Bone marrow (tissue), 2 donors: ENCODE measurements at places on chromosomes 3 and 15.
A peak's percentile ranks its signal among the peaks of the same experiment; 100 is the strongest.

- DNase-seq, result no peak
Measured at GRCh38 chr15:87761736-87762509, 494.6 kb downstream of the NTRK3 start.

DNA sequence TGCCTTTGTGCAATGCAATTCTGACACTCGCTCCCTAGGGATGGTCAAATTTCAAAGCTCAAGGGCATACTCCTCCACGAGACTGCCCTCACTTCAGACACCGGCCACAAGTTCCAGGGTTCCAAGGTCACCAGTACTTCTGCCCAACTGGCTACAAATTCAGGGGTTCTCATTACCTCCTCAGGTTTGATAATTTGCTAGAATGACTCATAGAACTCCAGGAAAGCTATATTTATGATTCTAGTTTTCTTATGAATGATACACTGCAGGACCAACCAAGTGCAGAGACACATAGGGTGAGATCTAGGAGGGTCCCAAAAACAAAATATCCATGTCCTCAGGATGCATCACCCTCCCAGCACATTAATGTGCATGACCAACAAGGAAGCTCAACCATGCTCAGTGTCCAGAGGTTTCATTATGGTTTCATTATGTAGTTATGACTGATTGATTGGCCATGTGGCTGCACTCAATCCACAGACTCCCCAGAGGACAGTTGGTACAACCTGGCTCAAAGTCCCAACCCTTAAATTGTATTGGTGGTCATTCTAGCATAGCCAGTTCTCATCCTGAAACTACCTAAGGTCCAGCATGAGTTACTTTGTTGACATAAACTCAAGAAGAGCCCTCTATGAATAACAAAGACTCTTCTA, 170.4 kb upstream of the LRRN1 start:
- DNase-seq, result no peak

DNA sequence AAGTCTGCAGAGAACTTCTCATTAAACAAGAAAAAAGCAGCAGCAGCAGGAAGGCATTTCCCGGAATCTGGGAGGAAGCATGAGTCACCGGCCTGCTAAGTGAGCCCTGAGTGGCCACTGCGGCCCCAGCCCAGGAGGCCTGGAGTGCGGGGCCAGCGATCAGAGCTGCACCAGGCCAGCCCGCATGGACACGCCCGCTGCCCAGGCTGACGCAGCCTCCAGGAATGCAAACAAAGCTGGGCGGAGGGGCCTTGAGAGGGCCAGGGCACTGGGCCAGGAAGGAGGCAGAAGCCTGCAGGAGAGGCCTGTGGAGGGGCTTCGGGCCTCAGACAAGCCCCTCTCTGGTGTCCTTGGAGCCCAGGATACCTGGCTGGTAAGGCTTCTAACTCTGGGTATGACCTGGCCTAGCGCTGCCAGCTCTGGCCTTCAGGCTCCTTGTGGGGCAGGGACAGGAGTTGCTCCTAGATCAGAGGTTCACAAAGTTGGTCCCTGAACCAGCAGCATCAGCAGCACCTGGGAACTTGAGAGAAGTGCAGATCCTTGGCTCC, 101.2 kb downstream of the SMAD6 start:
- peak; percentile 19 for DNase-seq

- DNase-seq, result no peak
Measured at GRCh38 chr3:154059833-154060232, 61.4 kb upstream of the ARHGEF26 start.

DNA sequence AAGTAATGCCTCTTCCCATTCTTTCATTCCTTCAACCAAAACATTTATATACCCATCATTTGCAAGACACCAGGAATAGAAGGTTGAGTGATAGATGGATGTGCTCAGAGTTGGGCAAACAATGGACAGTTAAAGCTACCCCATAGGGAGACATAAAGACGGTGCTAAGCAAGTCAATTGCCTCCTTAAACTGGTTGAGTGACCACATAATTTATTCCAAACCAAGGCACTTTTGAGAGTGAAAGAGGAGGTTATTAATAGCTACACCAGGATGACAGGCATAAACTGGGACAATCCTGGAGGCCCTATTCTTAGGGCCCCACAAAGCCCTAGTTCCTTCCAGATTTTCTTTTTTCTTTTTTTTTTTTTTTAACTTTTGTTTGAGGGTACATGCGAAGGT, 21.4 kb upstream of the DYNC1LI1 start:
- no peak for DNase-seq

DNA sequence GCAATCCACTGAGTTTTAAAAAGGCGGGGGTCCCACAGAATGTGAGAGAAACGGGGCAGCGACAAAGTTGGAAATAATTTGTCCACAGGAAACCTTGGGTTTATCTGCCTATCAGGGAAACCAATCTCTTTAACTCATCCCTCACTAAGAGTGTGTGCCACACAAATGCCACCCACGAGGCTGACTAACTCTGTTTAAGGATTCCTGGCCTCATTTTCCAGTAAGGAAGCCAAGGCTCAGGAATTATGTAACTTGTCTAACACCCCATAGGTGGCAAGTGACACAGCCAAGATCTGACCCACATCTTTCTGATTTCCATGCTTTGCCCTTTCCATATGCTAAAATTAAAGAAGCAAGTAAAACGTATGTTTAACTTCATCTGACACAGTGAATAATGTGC, 263.2 kb downstream of the CNTN3 start:
- DNase-seq, result no peak

- DNase-seq, result no peak
Measured at GRCh38 chr15:25248583-25249235, 190.1 kb downstream of the UBE3A start.

- DNase-seq, result no peak
Measured at GRCh38 chr3:186772701-186773417, 10.5 kb upstream of the EIF4A2 start.

DNA sequence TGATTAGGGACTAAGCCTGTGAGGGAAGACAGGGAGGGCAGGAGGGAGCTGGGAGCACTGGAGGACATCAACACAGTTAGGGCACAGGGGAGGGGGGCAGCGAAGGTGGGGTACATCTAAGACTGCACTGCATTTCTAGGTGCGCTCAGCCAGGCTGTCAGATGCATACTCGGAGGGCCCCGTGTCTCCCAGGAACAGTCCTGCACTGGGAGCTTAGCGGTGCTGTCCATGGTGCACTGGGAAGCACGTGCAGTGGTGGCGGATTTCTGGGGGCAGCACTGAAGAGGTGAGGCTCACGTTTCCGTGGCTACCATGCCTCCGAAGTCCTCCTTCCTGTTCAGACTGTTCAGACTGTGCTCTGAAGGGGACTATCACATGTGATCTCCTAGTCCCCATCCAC, 54.4 kb downstream of the ROPN1B start:
- DNase-seq, result no peak

DNA sequence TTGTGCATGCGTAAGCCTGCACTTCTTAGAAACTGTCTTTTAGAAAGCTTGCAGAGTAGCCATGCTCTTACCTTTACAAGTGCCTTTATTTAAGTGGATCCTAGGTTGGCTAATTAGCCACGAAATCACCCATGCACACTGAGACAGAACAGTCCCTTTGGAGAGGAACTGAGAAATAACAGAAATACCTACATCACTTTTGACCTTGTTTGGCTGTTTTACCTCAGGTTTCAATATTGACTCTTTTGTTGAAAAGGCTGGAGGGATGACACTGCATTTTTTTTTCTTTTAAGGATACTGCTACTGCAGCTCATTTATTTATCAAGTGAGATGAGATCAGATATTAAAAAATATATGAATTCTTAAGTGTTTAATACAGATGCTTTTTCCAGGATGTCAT, 155.6 kb upstream of the GOLIM4 start:
- DNase-seq, result no peak

- DNase-seq, result no peak
Measured at GRCh38 chr15:40082195-40082883, 26.3 kb downstream of the BMF start.

- DNase-seq, result no peak
Measured at GRCh38 chr15:70463453-70463834, 299.9 kb downstream of the UACA start.

GRCh38 chr3:120497336-120497735, 46.5 kb upstream of the FSTL1 start:
- DNase-seq, result no peak

DNA sequence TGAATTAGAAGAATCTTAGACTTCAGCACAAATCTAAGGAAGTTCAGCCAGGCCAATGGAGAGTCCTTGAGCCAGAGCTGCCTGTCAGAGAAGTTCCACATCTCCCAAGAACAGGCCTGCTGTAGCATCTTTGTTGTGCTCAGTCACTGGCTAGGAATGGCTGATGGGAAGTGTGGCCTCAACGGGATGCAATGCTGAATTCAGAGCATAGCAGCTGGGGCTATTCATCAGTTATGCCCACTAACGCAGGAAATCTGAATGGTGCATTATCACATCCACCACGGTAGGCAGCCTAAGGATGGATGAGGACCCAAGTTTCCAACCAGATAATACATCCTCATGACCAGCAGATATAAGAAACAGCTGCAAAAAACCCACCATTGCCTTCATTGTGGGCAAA, 3.2 kb upstream of the EIF1B start:
- DNase-seq, result no peak

DNA sequence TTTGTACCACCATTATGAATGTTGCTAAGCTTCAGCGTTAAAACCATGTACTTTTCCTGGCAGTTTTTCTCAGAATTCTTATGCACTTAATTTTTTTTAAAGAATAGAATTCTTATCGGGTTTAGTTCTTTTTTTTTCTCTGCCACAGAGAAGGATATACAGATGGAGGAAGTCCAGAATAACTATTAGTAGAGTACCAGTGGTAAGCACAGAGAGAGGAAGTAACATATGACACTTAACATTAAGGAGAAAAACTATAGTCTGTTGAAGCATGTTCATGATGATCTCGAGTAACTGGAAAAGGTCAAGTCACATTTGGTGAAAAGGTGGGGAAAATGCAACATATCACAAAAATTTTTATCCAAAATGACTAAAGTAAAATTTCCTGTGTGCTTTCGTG, 68.9 kb downstream of the RNF13 start:
- DNase-seq, result no peak

GRCh38 chr15:68316061-68316804, 38.7 kb downstream of the FEM1B start:
- no peak for DNase-seq

DNA sequence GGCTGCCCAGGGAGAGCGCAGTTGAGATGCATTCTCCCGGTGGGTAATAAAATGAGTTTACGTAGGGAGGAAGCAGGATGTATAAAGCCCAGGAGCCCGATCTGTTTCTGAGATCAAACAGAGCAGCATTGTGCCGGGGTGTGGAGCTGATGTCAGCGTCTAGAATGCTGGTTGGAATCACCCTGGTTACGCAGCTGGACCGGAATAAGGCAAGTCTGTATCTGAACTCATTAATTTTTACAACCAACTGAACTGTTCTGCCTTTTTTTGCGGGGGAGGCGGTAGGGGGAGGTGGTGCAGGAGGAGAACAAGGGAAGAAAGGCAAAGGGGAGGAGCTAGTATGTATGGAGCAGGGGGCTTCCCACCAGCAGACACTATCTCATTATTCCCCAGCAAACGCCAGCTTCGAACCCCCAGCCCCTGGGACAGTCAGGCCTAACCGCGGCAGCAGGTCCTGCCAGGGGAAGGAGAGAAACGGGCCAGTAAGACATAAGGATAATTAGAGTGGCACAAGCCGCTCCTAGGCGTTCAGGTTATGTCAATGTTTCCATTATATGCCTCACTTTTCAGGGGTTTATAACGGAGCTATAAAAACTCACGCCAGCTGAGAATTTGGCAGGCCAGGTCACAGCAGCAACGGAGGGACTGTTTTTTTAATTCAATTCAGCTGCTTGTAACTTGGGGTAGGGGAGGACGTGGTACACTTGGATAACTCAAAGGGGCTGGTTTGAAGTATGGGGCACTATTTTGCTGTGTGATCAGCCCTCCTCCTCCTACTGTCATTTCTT, 175.3 kb upstream of the HES1 start:
- DNase-seq, result no peak

GRCh38 chr3:143084856-143085731, 34.5 kb upstream of the CHST2 start:
- no peak for DNase-seq

- no peak for DNase-seq
Measured at GRCh38 chr15:79282371-79283251, at the start of gene ANKRD34C. ANKRD34C (plus strand) TSS chr15:79282722; CDS start chr15:79293285, 10,563 bp downstream.

GRCh38 chr3:137568880-137569279, 195.2 kb upstream of the SOX14 start:
- DNase-seq, result no peak

GRCh38 chr3:127121885-127122284, 71.0 kb upstream of the PRR23E start:
- no peak for DNase-seq

- DNase-seq, result no peak
Measured at GRCh38 chr15:28885128-28885629, 595 bp upstream of the APBA2 start.

DNA sequence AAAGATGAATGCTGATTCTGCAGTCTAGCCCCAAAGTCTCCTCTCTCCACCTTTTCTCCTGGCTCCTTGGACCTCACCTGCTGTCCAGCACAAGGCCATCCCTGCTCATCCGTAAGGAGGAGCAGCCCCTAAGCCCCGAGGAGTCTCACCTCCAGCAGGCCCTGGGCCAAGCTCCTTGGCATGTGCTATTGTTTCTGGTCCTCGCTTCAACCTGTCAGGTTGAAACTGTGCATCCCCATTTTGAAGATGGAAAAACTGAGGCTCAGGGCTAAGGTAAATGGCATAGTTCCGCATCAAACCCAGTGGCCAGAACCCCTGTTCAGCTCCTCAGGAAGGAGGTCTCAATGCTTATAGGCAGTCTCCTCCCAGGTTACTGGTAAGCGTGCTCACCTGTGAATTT, 26.1 kb downstream of the CHDH start:
- DNase-seq, result no peak

DNA sequence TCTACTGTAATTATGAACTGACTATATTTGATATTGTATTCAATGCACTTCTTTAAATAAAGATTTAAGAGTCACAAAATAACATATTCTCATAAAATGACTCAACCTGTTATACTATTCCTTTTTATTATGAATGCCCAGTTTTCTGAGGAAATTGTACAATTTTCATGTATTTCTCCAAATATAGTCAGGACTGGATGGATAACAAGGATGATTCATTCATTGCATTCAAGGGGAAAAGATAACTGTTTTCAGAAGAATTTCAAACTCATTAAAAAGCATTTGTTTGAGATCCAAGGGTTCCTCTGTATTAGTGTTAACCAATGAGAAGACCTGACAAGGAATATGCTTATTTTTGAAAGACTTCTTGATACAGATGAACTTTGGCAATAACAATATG, 163.7 kb downstream of the MEIS2 start:
- DNase-seq, result no peak
